ENCODE measurements at places on chromosomes 4 and X.

DNA sequence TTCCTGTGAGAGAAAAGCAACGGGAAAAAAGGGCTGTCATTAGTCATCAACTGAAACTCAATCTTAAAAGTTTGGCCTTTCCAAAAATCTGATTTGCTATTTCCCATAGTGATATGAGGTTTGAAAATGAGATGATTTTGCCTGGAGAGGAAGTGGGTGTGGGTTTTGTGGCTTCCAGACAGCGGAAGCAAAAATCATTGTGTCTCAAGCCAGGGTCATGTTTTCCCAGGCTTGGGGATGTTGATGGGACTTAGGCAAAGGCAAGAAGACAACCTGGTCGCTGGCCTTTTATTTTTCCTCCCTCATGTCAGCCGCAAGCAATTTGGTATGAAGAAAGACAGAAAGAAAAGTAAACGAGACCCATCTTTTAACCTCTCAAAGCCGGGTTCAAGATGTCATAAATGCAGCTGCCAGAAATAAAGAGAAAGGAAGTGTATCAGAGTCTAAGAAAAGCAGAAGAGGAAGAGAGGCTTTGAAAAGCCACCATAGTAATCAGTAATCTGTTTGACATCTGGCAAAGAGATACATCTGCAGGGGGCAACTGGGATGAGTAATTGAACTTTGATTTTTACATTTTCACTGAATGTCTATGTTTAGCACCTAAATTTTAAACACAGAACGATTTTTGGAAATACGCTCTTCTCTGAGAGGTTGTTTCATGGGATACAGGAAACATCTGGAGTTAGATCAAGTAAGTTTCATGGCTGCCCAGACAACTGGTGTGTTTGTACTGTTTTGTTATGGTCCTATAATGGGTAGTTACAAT, 521.6 kb upstream of the SLIT2 start:
- DNase-seq: no peak

DNA sequence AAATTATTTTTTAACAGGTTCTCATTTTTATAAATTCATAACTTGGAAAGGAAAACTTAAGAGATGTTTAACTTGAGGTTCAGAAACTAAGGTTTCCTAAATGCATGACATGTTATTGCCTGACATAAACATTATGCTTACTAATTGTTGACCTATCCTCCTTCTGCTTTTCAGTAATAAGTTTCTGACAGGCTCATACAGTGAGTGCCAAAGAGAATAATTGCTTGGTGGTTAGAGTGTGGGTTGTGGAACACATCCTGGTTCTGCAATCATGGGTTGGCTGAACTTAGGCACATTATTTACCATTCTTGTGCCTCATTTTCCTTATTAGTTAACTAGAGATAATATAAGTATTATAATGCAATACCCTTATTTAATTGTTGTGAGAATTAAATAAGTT, 56.5 kb downstream of the BMPR1B start:
- no peak for DNase-seq

- no peak for DNase-seq
Measured at GRCh38 chr4:85369703-85370380, 105.1 kb upstream of the ARHGAP24 start.

GRCh38 chrX:137171626-137172025, 137.8 kb upstream of the GPR101 start:
- DNase-seq: no peak

DNA sequence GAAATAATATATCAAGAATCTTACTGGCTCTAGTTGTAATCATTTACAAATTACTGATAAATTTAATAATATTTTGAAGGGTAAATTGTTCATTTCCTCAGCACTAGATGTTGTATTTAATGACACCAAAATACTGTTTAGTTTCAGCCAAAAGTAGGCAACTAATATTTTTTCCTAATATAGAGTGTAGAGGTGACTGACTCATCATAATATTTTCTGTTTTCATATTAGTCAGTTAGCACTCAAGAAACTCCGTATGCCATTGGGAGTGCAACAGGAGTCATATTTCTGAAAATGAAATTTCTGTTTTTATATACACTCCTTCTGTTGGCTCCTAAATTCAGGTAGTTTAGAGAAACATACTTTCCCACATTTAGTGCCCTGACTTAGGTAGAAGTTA, 36.6 kb upstream of the PTPN13 start:
- no peak for DNase-seq

GRCh38 chr4:38056011-38056685, 96.0 kb downstream of the PTTG2 start:
- no peak for DNase-seq

DNA sequence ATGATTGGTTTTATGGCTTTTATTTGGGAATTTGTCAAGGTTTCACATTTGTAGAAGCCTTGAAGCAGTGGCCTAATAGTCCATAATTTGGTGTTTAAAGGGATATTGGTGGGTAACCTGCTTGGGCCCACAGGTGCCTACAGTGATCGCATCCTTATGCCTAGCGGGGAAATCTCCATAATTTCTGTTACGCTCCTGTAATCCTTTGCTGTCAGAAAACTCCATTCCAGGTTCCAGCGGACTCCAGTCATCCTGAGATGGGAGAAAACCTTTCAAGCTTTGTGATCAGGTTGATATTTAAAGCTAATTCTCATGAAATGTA, 257.0 kb upstream of the JADE1 start:
- DNase-seq: no peak

- no peak for DNase-seq
Measured at GRCh38 chrX:115901241-115901640, 269.3 kb upstream of the AGTR2 start.

DNA sequence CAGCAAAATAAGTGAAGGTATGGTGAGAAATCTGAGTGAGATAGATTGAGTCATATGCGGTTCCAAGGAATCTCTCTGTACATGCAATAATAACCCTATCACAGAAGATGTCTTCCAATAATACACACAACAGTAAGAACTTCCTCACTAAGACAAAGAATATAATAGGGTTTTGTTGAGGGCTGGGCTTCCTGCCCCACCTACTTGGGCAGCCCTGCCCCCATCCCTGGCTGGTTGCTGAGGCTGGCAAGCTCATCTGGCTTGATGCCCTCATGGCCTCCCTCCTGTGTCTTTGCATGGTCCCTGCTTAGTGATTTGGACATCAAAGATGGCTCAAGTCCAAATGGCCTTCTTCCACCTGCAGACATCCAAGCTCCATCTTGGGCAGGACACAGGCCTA, 2.7 kb downstream of the GEMIN8 start:
- DNase-seq: peak; percentile 88

DNA sequence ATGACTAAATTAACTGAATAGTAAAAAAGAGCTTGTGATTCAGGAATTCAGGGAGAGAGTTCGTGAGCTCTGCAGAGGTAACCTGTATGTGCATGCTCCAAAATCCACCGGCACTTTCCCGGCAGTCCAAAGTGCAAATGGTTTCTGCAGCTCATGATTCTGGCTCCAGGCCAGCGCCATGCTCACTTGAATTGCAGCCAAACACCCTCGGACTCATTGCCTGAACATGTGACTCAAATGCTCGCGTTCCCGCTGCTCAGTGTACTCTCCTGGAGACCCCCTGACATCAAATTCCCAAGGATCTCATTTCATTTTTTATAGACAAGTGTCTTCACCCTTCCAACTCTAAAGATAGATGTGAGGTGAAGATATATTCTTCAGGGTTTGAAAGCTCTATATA, 44.1 kb upstream of the SH3RF1 start:
- peak; percentile 59 for DNase-seq

GRCh38 chrX:139199933-139200332, 330.6 kb upstream of the F9 start:
- no peak for DNase-seq

DNA sequence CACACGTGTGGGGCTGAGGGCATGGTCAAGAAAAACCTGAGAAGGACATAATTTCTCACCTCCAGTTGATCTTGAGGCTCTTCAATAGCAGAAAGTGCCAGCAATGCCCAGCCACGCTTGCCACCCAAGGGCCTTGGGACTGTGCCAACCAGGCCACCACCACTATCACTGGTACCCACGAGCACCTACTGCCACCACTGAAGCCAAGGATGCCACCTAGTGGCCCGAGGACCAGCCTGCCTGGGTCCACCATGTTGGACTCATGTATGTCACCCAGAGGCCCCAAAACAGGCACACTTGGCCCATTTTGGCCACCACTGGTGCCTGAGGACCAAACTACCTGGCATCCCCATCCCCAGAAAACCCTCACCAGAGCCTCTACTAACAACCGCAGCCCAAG, 191.8 kb downstream of the ADAM29 start:
- no peak for DNase-seq

DNA sequence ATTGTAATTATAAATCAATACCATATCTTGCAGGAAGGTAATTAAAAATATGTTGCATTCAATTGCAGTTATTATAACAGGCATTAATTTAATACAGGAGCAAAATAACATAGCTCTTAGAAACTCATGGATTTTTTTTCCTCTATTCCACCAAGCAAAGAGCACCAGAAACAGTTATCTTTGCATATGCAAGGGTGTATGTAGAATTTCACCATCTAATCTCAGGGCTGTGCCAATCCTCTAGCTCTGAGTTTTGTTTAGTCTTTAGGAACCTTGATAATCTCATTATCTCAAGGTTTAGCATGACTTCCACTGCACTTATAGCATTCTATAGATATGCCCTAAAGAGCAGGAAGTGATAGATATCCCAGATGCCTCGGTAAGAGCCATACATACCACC, 197.5 kb downstream of the VEGFC start:
- no peak for DNase-seq

DNA sequence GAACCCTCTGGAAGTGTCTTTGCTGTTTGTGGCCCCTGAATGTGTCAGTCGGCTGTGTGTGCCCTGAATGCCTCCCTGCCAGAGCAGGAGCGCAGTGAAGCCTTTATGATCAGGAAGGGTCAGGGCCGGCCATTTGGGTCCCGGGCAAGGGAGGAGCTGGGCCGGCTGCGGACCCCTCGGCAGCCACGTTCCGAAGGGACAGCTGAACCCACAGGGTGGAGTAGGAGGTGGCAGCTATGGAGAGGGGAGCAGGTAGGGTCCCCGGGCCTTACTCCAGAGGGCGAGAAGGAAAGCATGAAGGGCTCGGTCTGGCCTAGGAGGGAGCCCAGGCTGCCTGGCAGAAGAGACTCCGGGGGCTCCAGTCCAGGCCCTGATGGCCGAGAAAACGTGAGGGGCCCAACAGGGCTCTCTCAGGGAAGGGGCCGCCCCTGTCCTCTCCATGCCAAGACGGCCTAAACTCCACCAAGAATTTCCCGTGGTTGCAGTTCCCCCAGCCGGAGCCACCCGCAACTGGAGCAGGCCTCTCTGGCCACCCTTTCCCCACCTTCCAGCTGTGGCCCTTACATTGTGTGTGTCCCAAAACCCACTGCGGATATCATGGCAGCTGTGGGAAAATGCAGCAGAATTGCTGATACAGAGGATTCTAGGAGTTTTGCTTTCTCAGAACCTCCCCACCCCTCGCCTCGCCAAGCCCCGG, 182.2 kb upstream of the STK26 start:
- no peak for DNase-seq

DNA sequence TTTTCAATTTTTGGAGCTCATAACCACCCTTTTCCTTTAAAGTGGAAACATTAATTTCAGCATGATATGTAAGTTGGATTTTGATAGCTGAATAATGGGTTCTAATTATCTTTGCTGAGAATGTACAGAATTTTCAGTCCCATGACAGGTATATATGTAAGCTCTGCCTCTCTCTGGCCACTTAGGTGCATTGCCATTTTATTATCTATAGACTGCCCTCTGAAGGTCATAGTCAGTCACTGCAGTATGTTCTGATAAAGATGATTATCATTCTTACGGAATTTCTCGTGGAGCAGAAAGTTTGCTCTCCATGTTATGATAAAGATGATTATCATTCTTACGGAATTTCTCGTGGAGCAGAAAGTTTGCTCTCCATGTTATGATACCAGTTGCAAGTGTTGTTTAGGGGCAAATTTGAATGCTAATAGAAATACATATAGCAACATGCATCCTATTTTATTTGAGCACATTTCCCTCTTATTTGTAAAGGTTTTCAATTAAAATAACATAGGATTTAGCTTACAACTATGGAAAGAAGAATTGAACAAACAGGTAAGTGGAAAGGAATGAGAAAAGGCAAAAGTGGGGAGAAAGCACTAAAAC, 10.4 kb downstream of the AFP start:
- DNase-seq: peak; percentile 55

DNA sequence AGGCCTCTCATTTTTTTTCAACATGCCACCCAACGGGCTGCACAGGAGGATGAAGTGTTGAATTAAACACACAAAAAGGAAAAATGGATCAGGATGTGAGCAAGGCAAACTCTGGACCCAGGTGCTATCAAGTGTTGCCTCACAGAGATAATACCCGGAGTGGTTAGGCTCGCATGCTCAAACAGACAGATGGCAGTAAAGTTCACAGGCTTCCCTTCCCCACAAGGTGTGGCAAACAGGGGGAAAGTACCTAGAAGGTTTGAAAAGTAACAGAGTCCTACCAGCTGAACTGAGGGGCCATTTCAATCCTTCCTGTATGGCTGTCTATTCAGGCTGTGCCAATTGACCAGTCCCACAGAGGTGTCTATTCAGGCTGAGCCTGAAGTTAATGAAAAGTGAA, 123.9 kb upstream of the GC start:
- DNase-seq: no peak

GRCh38 chrX:56068274-56068758, 163.8 kb upstream of the KLF8 start:
- DNase-seq: no peak

GRCh38 chrX:150627957-150628356, 59.5 kb downstream of the MTM1 start:
- DNase-seq: no peak

DNA sequence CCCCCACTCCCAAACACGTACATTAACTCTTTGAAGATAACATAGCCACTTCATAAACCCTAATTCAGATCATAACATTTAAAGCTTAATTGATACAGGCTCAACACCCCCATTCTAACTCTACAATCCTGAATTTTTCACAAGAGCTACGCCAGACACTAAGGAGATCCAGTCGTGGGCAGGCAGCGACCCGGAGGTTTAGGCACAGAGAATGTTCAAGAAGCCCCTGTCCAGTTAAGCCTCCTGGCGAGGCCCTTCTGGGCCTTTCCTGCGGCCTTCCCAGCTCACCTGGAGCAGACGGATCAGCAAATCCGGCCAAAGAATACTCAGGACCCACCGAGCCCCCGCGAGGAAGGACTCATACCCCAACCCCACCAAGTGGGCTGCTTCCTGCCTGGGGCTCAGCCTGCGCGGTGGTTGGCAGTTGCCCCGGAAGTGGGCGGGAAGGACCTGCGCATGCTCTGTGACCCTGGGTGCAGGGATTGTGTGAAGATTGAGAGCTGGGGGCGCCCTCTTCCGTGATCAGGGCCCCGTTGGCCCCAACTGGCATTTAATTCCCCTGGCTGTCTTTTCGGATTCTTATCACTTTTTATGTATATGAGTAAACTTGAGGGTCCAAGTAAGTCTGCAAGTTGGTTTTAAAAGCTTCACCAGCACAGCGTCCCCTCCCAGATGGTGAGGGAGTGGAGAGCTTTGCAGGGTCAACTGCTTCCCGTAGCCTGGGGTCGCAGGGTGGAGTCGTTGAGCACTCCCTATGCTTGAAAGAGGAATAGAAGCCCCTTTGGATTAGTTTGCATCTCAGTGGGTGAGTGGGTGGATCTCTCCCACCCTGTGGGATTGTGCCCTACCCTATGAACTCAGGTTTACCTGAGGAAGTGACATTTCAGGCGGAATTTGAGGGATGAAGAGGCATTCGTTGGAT, at the start of gene TRIM61:
Gene TRIM61 (minus strand): TSS at position 415 of the 922 bp plus-strand sequence. CDS start 7,655 bp downstream, outside the sequence.
- peak; percentile 50 for DNase-seq

- DNase-seq: no peak
Measured at GRCh38 chr4:170888660-170889059, 798.9 kb upstream of the AADAT start.

- DNase-seq: no peak
Measured at GRCh38 chr4:13309751-13310150, 174.4 kb downstream of the RAB28 start.

GRCh38 chr4:6565691-6566390, 9.1 kb upstream of the MAN2B2 start:
- DNase-seq: no peak

- DNase-seq: no peak
Measured at GRCh38 chr4:71558248-71558647, 219.4 kb downstream of the SLC4A4 start.

Data from Ammon's horn (tissue), 1 donor.